ENCODE measurements at places on chromosomes 12 and 14.

GRCh38 chr14:77903221-77903620, 103.3 kb downstream of the ADCK1 start:
- no peak for DNase-seq

GRCh38 chr14:78297858-78298257, 127.7 kb downstream of the NRXN3 start:
- no peak for DNase-seq

DNA sequence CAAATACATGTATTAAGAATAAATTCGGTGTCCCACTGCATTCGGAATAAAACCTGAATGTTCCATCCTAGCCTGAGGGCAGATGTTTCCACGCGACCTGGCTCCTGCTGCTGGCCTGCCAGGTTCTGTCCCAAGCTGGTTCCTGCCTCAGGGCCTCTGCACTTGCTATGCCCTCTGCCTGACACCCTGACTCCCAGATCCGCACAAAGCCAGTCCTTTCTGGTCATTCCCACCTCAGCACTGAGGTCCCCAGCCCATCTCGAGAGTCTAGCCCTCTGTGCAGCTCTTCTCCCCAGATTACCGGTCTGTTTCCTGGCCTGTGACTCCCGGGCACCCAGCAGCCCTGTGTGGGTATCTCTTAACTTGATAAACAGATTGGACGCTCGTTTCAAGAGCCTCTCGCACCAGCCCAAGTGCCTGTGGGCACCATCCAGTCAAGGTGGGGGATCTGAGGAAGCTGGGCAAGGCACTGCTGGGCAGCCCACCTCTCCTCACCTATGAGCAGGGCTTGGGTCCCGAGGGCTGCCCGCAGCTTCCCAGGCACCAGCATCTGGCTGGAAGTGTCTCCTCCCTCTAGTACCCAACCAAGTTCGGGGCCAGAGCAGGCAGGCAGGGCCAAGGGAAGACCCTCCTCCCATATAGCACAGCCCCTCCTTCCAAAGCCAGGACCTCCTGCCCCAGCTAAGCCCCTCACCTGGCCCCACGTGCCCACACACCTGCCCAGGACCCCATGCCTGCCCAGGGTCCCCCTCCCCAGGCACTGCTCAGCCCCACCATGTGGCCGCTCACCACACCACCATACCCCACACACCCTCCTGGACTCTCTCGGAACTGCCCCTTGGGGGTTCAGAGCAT, 132.2 kb downstream of the NCOR2 start:
- DNase-seq, result no peak

DNA sequence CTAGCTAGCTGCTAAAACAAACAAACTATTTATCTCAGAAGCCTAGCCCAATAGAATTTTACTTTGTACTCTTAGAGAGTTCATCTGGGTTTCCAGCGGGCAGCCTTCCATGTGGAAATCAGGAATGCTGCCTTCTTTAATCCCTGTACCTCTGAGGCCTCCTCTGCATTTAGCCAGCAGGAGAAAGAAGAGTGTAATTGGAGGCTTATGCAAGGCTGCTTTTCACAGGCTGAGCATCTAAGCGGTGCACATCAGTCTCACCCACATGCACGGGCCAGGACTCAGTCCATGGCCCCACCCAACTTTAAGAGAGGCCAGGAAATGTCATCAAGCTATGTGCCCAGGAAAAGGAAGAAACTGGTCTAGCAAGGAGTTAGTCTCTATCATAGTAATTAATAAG, 14.0 kb upstream of the PTGDR start:
- DNase-seq, result no peak

DNA sequence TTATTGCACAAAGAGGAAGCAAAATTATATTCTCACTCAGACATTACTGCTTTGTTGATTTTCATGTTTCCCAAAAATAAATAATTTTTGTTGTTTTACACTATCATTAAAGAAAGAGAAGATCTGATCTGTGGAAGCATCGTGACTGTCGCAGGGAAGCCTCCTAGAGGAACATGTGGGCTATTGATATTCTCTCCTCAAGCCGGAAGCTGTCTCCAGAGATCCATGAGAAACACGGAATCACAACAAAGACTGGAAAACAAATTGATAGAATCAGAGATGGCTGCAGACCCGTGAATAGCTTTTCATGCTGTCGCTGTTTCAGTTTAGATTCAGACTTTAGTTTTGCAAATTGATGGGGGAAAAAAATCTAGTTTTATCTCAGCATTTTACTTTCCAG, 235.2 kb upstream of the TMPO start:
- no peak for DNase-seq

- DNase-seq, result no peak
Measured at GRCh38 chr12:23083267-23083666, 458.3 kb downstream of the ETNK1 start.

GRCh38 chr12:130440411-130441080, 102.9 kb downstream of the PIWIL1 start:
- DNase-seq, result no peak

DNA sequence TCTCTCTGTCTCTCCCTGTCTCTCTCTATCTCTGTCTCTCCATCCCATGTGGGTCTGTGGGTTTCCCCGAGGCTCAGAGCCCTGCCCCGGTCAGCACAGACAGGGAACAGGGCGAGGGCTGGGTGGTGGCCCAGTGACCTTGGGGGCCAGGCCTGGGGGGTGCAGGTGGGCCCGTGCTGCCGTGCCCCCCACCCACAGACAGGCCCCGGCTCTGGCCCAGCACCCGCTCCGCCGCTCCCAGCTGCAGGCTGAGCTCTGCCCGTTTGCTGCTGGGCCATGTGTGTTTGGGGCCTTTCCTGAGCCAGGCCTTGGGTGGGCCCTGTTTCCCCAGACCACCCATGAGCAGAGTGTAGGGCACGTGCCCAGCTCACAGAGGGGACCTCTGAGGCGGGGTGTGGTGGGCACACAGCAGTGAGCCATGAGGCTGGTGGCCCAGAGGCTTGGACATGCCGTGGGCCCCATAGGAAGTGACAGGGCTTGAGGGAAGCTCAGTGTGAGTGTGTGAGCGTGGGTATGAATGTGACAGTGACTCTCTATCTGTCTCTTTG, 51.0 kb downstream of the TMEM121 start:
- DNase-seq, result no peak

- DNase-seq, result no peak
Measured at GRCh38 chr14:103199124-103199523, 75.9 kb downstream of the TNFAIP2 start.

DNA sequence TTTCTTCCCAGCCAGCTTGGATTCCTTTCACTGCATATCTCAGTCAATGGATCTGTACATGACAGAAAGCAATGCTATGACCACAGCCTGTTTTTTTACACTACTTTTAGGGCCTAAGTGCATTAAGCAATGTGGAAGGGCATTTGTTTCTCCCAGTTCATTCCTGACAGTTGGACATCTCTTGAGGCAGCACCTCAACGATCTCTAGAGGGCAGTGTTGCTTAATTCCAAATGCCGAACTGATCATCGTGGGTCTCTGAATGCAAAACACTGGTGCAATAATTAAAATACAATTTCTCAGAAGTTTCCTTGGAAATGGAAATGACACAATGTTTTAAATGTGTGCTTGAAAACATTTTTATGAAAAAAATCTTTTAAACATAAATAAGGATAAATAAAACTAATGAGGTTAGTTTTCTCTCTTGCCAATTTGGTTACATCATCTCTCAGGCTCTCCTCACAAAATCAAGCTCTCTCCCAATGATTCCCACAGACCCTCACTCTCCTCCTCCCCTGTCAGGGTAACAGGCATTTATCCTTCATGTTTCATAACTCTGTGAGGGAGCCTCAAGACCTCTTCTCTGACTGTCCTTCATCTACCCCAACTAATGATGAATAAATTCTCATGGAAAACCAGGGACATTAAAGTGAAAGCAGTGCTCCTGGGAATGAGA, 192.4 kb upstream of the SLC16A7 start:
- DNase-seq, result no peak

GRCh38 chr14:59330455-59330854, 134.7 kb downstream of the GPR135 start:
- no peak for DNase-seq

GRCh38 chr14:43540948-43541347, 966.1 kb downstream of the FSCB start:
- no peak for DNase-seq

- DNase-seq, result no peak
Measured at GRCh38 chr12:54759751-54760150, 94.6 kb upstream of the MUCL1 start.

DNA sequence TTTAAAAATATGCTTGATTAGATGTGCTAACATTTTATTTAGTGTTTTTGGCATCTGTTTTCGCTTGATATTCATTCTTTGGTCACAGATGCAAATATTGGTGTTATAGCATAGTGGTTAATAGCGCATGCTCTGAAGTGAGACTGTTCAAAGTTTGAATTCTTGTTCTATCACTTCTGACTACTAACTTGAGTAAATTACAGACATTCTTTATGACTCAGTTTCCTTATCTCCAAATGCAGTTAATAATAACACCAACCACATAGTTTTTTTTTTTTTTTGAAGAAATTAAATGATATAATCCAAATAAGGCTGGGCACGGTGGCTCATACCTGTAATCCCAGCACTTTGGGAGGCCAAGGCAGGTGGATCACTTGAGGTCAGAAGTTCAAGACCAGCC, 81.0 kb downstream of the TMX1 start:
- no peak for DNase-seq

- no peak for DNase-seq
Measured at GRCh38 chr12:547883-548470, 88.2 kb downstream of the B4GALNT3 start.

- DNase-seq, result no peak
Measured at GRCh38 chr14:68822132-68822651, 29.3 kb upstream of the ZFP36L1 start.

DNA sequence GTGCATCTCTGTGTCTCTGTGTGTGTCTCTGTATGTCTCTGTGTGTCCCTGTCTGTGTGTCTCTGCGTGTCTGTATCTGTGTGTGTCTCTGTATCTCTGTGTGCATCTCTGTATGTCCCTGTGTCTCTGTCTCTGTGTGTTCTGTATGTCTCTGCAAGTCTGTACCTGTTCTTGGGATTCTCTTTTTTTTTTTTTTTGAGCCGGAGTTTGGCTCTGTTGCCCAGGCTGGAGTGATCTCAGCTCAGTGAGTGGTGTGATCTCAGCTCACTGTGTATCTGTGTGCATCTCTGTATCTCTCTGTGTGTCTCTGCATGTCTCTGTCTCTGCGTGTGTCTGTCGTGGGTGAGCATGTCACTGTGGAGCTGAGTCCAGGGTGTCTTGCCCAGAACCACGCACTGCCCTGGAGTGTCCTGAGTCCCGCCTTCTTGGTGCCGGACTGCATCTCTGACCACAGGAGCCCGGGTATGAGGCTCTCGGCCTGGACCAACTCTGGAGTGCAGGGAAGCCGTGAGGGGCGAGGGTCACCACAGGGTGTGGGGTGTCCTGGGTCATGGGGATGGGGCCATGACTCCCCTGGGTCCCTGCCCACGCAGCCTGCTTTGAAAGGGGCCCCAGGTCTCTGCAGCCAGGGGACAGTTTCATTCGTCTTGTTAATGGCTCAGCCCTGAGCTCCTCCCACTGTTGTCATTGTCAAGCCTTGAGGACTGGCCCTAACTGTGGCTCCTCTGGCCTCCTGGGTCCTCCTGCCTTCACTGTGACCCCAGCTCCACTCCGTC, 11.8 kb downstream of the MYL2 start:
- no peak for DNase-seq

DNA sequence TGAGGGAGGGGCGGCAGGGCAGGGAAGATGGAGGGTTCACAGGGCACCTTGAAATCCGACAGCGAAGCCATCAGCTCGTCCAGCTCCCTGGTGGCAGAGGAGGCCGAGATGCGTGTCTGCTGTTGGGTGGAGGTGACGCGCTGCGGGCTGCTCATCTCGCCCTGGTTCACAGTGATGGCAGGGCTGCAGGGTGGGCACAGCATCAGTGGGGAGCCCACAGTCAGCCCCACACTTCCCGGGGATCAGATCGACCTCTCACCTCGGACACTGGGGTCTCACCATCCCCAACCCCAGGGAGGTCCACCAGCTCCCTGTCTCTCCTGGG, 20.6 kb upstream of the RPLP0 start:
- no peak for DNase-seq

DNA sequence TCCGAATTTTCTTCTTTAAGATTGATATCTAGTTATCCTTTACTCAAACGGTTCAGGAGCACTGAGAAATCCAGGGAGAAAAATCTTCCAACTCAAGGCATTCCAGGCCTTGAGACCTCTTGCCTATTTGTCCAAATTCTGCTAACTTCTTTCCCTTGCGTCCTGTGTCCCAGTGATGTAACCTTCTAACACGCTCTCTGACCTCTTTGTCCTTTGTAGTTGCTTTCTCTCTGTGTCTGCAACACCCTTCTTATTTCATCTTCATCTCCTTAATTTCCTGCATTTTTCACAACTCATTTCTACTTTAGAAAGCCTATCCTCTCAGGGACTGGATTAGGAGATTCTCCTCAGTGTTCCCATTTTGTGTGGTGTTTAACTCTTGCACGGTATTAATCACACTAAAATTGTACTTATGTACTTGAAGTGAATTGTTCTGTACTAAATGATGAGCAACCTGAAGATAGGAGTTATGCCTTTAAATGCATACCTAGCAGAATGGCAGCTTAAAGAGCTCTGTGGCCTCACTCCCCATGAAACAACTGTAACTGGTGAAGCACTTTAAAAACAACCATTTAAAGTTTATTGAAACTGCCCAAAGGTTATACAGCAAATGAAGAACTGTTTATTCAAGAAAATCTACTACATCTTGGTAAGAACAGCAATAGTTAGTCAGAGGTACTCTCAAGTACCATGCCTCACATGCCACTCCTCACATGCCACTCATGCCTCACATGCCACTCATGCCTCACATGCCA, 7.4 kb upstream of the SNAPC1 start:
- no peak for DNase-seq

- DNase-seq, result no peak
Measured at GRCh38 chr14:79165471-79166090, 995.4 kb downstream of the NRXN3 start.

DNA sequence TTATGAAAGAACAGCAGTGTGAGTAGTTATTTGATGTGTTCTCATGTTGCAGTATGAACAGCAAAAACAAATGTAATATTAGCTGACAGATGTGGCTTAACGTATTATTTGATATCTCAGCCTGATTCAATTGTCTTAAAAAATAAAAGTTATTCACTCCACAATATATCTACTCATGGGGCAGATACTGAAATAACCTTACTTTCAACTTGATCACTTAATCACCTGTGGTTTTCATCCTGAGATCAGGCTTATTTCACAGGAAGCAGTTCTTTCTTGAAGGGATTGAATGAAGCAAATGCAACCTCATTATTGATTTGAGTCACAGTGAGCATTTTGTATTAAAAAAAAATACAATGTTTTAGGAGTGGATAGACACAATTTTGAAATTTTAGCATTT, 90.3 kb downstream of the AKAP6 start:
- no peak for DNase-seq

- DNase-seq, result no peak
Measured at GRCh38 chr12:8912914-8913313, 1.4 kb upstream of the PHC1 start.

DNA sequence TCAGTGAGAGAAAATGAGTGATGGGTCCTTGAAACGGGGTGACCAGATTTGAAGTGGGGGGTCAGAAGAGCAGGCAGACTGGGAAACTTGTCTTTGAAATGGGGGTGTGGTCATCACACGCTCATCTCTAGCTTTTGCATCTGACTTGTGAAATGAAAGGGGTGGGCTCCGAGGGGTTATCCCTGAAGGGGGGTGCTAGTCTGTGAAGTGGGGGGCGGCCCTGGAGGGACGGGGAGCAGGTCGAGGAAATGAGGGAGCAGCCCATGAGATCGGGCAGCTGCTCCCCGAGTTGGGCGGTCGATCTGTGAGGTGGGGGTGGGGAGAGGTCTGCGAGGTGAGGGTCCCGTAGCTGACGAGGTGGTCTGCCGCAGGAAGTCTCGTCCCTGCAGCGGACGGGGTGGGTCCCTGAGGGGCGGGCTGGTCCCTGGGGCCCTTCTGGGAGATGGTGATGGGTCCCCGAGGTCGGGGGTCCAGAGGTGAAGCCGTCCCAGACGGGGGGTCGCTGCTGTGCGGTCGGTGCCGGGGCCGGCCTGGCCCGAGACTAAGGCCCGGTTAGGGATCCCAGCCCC, 542 bp downstream of the PXN start:
- no peak for DNase-seq

Measured in cortex of kidney (tissue), 1 donor.